Mammary epithelial cell (primary cell): ENCODE measurements at places on chromosomes 6 and 20. TPM values are rescaled to one million over a fixed set of nuclear protein-coding genes. Genes with fewer than 3 reads are reported as not detected.
A peak's percentile ranks its signal among the peaks of the same experiment; 100 is the strongest.

The MCHR2 gene
- not detected in 2 replicates for total RNA-seq

The CLIC5 gene
- total RNA-seq: not detected in 2 replicates

DNA sequence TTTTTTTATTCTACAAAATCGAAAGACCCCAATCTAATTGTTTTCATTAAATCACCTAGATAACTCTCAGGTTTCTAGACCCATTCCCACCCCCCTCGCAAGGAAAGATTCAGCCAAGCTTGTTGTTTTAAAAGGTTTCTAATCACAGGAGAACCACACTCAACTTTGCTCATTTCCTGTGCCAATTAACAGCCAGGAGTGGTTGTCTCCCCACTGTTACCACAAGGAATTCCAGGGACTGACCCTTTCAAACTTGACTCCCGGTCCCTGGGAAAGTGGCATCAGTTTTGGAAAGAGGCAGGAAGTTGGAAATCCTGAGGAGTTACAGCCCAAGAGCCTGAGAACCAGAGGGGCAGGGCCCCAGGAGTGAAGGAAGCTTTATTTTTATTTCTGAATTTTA is 561.3 kb upstream of the JAG1 start:
- DNase-seq: peak; percentile 80

The KCNB1 gene
- total RNA-seq: 0.17 TPM

DNA sequence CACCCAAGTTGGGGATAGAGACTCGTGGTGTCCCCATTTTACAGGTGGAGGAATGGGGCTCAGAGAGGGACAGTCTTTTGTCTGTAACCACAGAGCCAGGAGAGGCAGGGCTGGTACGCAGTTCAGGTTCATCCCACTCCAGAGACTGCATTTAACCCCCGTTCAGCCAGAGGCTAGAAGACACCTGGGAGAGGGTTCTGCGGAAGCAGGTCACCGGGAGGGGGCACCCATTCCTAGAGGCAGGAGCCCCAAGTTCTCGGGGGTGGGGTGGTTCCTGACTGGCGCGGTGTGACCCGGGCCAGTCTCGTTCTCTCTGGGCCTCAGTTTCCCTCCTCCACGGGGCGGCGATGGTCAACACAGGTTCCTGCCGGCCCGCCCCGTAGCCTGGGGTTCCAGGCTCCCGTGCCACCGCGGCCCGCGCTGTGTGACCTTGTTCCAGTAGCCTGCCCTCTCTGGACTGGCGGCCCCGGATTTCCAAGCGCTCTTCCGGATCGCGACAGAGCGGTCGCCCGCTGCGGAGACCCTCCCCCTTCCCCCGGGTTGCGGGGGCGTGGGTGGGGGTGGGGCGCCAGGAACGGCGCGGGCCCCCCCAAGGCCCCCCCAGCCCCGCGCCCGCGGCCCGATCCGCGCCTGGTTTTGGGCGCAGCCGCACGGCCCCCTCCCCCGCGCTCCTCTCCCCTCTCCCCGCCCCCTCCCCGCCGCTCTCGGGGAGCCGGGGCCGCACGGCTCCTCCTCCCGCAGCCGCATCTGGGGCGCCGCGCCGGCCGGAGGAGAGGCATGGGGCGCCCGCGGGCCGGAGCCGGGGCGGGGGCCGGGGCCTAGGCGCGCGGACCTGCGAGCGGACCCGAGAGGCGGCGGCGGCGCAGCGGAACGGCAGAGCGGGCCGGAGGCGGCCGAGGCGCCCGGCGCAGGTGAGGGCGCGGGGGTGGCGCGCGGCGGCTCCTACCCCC is at the start of gene DLGAP4:
DLGAP4 (plus strand) TSS at position 738 of the 950 bp plus-strand sequence. CDS start 125,379 bp downstream, outside the sequence.
- no peak for DNase-seq

GRCh38 chr6:169722362-169723199 is 1.7 kb downstream of the PHF10 start:
- DNase-seq: peak; percentile 86

The BMP7 gene
- not detected in 2 replicates for total RNA-seq

- DNase-seq: no peak
Observed at GRCh38 chr6:142906945-142907470, 38.0 kb downstream of the HIVEP2 start.

The KPNA5 gene
- 4.8 and 8.2 TPM in 2 replicates for total RNA-seq

- no peak for DNase-seq
Observed at GRCh38 chr6:103784117-103784516, 1075.6 kb downstream of the HACE1 start.

GRCh38 chr20:23267909-23268308 is 82.7 kb upstream of the NXT1 start:
- no peak for DNase-seq

DNA sequence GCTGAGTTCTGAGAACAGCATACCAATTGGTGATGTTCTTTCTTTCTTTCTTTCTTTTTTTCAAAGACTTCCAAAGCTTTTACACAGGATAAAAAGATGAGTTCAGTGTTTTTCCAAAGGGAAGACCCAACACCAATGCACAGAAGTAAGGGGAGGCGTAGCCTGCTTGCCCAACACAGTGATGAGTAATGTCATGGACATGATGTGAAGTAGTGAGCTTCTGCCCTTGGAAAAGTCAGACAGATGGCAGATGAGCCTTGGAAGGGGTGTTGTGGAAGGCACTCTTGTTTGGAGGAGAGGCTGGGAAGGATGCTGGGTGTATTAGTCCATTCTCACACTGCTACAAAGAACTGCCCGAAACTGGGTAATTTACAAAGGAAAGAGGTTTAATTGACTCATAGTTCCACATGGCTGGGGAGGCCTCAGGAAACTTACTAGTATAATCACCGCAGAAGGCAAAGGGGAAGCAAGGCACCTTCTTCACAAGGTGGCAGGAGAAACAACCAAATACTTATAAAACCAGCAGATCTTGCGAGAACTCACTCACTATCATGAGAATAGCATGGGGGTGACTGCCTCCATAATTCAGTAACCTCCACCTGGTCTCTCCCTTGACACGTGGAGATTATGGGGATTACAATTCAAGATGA is 12.6 kb downstream of the LRP11 start:
- DNase-seq: peak; percentile 28

DNA sequence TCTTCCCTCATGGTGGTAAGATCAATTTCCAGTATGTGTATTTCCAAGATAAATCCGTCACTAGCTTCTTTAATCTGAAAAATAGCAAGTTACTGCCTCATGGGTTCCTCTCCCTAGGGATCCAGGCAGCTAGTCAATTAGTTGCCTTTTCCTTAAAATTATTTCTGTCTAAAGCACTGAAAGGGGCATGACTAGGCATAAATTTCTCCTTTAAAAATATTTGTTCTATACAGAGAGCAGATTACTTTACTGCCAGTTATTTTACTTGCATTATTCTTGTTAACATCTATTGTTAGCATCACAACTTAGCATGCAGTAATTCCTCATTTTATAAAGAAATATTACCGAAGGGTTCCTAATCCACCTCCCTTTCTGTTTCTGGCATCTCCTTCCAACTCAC is 1.4 kb downstream of the MTCL3 start:
- DNase-seq: no peak

DNA sequence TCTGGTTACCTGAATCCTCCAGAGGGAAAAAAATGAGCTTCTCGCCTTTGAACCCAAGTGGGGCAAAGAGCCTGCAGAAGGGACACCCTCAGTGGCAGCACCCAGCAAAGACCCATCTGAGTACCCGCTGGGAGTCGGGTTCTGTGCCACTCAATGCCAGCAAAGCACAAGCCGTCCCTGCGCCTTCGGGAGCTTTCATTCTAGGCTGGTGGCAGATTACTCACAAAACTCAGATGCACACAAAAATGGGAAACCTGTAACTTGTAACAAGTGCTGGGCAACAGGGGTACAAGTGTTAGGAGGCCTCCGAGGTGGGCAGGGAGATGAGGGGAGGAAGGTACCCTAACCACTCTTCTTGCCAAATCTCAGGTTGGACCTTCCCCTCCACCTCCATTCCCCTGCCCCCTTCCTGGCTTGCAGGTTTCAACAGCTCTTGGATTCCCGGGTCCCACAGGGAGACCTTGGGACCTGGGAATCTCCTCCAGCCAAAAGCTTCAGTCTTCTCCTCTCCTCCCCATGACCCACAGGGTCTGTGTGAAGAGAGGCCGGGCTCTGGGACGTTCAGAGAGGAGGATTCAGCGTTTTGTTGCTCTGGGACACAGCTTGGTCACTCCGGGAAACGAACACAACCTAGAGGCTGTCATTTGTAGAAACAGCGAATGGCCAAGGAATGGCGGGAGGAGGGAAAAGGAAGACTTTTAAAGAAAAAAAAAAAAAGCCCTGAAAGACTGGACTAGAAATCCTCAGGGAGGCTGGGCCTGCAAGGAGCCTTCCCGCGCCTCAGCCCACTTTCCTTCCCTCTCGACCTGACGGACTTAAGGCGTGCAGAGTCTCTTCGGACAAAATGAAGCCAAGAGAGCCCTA is 1.2 kb upstream of the PARD6B start:
- DNase-seq: no peak

The HMGCLL1 gene
- total RNA-seq: 1.2 TPM

GRCh38 chr6:69813508-69813907 is 16.7 kb upstream of the LMBRD1 start:
- DNase-seq: no peak

The RHAG gene
- not detected in 2 replicates for total RNA-seq

DNA sequence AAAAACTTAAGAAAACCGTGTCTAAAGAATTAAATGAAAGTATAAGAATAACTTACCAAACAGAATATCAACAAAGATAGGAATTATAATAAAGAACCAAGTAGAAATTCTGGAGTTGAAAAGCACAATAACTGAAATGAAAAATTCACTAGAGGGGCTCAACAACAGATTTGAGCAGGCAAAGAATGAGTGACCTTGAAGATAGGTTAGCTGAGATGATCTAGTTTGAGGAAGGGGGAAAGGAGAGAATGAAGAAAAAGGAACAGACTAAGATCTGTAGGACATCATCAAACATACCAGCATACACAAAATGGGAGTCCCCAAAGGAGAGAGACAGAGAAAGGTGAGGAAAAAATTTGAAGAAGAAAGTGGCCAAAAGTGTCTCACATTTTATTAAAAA is 37.7 kb upstream of the TULP1 start:
- no peak for DNase-seq

GRCh38 chr20:32050324-32050841 is 1.7 kb upstream of the HCK start:
- DNase-seq: no peak

The NKAIN2 gene
- 0.17 TPM for total RNA-seq

DNA sequence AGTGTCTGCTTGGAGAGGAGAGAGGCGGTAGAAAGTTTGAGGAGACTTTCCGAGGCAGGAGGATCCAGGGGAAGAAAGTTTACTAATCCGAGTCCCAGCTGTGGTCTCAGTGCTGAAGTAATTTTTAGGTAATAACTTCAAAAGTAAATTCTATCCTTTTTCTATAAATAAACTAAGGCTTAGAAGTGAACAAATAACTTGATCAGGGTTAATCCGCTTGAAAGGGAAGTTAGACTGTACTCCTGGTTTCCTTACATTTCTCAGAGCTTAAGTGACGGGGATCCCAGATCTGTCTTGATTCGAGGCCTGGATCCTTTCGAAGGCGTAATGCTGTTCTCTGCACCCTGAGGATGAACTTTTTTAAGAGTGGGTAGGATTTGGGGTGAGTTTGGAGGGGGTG is 2.6 kb downstream of the STK35 start:
- DNase-seq: no peak

The POU5F1 gene
- total RNA-seq: 2.3 and 3.6 TPM in 2 replicates

The FYN gene
- 136 and 208 TPM in 2 replicates for total RNA-seq

The TBXT gene
- not detected for total RNA-seq

DNA sequence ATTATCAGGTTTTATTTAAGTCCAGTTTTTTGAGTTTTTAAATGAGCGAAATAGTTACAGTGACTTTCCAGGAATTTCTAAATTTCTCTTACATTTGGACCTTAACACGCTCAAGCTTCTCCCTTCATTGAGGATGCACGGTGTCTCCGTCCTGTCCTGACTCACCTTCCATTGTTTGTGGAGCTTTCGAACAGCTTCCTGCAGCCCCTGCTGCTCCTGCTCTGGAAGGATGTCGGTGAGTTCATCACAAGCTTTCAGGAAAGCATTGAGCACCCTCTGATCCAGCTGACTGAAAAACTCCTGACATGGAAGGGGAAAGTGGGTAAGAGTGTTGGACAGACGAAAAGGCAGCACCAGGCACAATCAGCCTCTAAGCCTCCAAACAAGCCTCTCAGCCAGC is 183.7 kb downstream of the SYNE1 start:
- DNase-seq: no peak

DNA sequence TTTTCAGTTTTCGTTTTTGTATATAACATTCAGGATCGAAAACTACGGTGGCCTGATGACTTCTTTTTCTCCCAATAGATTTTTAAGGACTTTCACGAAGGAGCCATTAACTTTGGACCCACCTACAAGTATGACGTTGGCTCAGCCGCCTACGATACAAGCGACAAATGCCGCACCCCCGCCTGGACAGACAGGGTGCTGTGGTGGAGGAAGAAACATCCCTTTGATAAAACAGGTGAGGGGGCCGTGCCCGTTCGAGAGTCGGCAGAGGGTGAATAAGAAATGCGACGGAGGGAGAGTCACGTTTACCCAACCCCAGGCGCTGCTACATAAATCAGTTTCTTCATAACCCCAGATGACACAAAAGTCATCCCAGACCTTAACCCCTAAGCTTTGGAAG is 91.5 kb downstream of the SERAC1 start:
- DNase-seq: no peak

The ZBTB12 gene
- total RNA-seq: 1.8 and 2.7 TPM in 2 replicates

The PGC gene
- total RNA-seq: not detected

GRCh38 chr6:159700970-159701369 is 7.9 kb upstream of the SOD2 start:
- no peak for DNase-seq

- no peak for DNase-seq
Observed at GRCh38 chr6:102038964-102039363, 645.5 kb downstream of the GRIK2 start.

The MAFB gene
- 6.5 TPM for total RNA-seq

DNA sequence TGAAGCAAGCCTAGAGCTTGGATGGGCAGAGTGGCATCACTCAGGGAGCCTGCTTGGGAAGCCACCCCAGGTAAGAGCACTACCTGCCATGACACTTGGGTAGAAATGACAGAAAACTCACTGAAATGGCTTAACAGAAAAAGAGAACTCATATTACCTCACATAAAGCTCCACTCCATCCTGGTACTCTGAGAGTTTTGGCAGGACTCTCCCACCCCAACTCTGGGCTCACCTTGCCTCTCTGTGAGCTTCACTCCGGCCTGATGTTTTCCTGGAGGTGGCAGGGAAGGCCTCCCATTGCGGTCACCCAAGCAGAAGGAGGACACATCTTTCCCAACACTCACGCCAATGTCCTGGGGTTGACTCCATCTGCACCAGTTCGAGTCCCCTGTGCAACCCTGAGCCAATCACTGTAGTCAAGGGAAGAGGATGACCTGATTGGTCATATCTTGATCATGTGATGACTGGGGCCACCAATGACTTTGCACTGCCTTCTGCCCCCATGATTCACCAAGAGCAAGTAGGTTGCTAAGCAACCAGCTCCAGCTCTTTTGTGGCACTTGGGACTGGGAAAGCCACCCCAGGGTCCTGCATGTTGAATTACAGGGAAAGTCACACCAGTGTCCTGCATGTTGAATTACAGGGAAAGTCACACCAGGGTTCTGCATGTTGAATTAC is 446.1 kb upstream of the SULF2 start:
- DNase-seq: no peak

The NNAT gene
- total RNA-seq: 1.0 TPM

The FGD2 gene
- total RNA-seq: not detected in 2 replicates
